ENCODE measurements at places on chromosomes 5 and 9.

DNA sequence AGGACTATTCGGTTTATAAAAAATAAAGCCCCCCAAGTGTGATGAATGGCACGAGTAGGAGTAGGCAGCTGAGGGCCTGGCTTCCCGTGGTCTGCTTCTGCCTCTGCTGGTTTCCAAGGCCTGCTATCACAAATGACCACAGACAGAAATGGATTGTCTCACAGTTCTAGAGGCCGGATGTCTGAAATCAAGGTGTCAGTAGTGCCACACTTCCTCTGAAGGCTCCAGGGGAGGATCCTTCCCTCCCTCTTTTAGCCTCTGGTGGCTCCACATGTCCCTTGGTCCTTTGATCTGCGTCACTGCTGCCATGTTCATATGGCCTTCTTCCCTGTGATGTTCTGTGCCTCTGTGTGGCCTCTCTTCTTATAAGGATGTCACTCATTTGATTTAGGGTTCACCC, 15.1 kb downstream of the PRKACG start:
- DNase-seq = no peak

- no peak for DNase-seq
Measured at GRCh38 chr9:92289708-92290390, 3.6 kb downstream of the IARS1 start.

DNA sequence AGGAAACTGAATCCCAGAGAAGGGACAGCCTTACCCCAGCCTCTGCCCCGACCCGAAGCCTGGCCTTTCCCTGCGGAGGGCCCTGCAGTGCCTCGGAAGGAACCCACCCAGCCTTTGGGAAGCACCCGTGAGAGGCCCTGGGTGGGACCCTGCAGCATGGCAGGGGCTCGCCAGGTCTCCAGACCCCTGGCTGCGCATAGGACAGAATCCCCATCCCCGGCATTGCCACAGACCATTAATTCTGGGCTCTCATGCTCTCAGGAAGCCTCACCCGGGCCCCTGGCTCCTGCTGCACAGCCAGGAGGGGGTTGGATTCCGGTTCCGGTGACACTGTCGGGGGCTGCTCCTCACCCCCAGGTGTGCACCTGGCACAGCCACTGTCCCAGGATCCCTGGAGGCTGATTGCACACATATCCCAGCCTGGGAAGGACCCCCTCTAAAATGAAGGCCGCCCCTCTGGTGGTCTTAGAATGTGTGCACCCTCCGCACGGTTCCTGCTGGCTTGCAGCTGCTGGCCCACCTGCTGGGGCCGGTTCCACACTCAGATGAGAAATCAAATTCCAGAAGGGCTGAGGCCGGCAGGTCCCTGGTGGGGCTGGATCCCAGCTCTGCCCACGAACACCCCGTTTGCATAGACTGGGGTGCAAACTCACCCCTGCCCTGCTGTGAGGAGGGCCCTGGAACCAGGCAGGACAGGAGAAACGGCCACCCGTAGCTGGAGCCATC, 4.7 kb downstream of the EGFL7 start:
- no peak for DNase-seq

- DNase-seq = no peak
Measured at GRCh38 chr9:83167126-83167525, 104.2 kb upstream of the RASEF start.

DNA sequence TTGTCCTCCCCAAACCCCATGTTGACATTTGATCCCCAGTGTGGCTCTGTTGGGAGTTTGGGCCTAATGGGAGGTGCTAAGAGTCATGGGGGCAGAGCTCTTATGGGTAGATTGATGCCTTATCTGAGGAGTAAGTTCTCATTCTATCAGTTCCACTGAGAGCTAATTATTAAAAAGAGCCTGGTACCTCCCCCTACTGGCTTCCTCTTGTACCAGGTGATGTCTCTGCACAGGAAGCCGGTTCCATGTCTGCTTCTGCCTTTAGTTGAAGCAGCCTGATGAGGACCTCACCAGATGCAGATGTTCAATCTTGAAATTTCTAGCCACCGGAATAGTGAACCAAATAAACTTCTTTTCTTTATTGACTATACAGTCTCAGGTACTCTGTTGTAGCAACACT, 10.8 kb downstream of the GABRB2 start:
- no peak for DNase-seq

- no peak for DNase-seq
Measured at GRCh38 chr5:35145691-35146317, 84.5 kb downstream of the PRLR start.
